NCI-H1436 (cell line): ENCODE measurements at places on chromosomes 4 and X.

DNA sequence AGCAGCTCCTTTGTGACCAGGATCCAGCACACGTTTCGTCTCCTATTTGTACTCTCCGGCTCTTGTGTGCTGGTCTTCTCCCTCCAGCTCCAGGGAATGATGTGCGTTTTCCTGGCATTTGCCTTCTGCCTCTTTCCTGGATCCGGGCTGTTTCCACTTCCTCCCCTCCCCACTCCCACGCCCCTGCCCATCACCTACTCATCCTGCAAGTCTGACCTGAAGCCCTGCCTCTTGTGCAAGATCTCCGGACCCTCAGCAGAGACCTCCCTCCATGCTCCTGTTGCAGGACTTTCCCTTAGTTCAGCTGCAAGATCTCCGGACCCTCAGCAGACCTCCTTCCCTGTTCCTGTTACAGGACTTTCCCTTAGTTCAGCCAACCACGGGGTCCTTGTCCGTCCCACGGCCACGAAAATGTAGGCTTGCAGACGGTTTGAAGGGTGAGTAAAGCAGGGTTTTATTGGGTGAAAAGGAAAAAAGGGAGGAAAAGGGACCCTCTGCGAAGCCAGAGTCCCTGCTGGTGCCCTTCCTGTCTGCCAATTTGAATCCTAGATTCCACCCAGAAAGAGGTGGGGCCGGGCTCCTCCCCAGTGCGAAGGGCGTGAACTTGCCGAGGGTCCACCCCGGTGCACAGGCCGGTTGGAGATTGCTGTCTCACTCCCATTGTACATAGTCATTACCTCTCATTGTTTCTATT lies 74.4 kb upstream of the IRF2 start:
- DNase-seq: no peak

DNA sequence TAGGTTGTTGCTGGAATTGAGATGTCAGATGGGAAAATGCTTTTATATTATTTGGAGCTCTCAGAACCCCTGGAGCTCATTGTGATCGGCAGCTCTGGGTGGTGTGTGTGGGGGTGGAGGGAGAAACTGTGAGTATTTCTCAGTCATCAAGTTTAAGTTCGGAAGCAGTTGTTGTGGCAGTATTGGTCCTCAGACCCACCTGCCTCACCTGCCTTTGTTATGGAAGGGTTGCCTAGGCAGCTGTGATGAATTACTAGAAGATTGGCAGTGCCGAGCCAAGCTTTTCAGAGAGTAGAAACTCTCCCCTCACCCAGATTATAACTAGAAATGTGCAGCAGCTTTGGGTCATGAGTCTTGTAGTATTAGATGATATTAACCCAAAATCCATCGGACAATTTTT lies 9.5 kb downstream of the IGSF1 start:
- DNase-seq: no peak

GRCh38 chr4:87469390-87469789 lies 47.0 kb downstream of the NUDT9 start:
- DNase-seq: no peak

GRCh38 chrX:67922966-67923365 lies 379.1 kb downstream of the AR start:
- no peak for DNase-seq

DNA sequence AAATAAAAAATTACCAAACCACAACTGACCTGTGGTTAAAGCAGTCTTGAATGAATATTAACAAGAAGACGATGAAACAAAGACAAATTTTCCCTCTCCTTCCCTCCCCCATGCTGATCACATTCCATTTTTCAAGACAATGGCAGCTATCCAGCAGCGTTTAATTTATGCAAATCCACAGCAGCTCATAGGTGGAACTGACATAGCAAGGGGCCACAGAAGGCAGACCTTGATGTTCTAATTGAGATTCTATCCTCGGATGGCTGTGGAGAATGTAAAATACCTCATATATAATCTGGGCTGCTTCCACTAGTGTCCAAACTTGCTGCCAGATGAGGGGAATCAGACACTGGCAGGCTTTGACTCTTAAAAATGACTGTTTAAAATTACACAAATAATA lies 211.5 kb downstream of the CHRDL1 start:
- DNase-seq: no peak

GRCh38 chr4:85152480-85152879 lies 186.0 kb upstream of the WDFY3 start:
- DNase-seq: no peak

GRCh38 chr4:142416121-142416520 lies 430.0 kb downstream of the INPP4B start:
- DNase-seq: no peak

GRCh38 chr4:2180410-2180809 lies 61.5 kb downstream of the HAUS3 start:
- no peak for DNase-seq

DNA sequence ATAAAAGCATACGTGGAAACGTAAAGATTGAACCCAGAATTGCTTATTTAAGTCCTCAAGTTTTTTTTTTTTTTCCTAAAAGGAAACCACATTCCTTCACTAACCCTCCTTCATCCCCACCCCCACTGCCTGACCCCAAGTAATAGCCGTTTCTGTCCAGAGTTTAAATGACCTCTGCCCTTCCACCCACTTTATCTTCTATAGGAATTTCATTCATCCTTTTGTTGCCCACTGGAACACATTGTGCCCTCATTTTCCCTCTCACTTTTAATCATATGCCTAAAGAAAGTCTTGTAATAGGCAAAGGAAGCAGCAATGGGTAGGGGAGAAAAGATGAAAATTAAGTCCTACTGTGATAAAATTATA lies 62.7 kb downstream of the SH3RF1 start:
- DNase-seq: no peak

GRCh38 chr4:86961605-86962295 lies 26.9 kb downstream of the AFF1 start:
- peak; percentile 22 for DNase-seq

DNA sequence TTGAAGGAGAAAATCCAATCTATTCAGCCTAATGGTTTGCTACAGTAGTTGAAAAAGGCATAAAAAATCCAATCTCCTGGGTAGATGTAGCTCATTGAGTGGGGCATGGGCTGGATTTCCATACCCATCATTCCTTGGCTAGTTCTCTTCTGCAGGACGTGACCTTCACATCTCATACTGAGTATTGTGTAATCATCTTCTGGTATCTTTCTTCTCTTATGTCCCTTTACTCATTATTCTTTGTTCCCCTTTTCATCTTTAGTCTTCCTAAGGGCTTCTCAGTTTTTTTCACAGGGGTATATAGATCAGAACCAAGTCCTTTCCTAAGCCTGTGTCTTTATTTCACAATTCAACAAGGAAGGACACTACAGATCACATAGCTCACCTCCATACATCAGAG lies 727.6 kb upstream of the MAGEB2 start:
- no peak for DNase-seq

GRCh38 chrX:68988865-68989264 lies 160.0 kb downstream of the EFNB1 start:
- DNase-seq: no peak

DNA sequence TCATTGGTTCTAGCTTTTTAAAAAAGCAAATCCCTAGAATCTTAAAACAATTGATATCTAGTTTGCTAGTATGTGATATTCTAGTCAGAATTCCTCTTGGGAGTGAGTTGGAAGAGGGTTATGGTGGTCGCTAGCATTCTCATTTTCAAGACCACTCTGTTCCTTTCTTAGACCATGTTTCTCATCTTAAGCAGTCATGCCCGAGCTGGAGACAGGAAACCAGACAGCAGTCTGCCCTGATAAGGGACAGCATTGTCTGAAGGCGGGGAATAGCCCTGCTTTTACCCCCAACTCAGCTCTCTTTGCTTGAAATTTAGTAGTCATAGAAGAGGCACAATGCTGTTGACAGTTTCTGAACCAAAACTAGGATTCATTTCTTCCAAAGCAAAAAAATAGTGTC lies 5.2 kb downstream of the KLF3 start:
- no peak for DNase-seq

GRCh38 chrX:101677028-101677427 lies 17.4 kb upstream of the ARMCX2 start:
- no peak for DNase-seq

DNA sequence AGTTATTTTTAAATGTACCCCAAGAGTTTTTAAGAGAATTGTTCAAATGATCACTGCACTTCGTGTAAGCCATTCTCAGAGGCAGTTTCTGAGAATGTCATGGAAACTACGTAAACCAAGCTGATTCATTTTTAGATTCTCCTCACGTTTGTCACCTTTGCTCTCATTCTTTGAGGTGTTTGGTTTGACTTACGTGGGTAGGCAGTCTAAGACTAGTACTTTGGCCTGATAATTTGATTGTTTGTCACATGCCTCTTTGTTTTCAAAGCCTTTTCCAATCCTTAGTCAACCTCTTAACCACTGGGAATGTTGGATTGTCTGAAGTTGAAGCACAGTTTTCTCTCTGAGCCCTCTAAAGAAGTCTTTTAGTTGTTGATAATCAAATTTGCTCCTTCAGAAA lies 10.5 kb downstream of the SEPTIN11 start:
- DNase-seq: no peak

- DNase-seq: no peak
Observed at GRCh38 chrX:113412106-113412505, 571.5 kb upstream of the AMOT start.

GRCh38 chrX:39895218-39896110 lies 202.3 kb downstream of the BCOR start:
- DNase-seq: no peak

DNA sequence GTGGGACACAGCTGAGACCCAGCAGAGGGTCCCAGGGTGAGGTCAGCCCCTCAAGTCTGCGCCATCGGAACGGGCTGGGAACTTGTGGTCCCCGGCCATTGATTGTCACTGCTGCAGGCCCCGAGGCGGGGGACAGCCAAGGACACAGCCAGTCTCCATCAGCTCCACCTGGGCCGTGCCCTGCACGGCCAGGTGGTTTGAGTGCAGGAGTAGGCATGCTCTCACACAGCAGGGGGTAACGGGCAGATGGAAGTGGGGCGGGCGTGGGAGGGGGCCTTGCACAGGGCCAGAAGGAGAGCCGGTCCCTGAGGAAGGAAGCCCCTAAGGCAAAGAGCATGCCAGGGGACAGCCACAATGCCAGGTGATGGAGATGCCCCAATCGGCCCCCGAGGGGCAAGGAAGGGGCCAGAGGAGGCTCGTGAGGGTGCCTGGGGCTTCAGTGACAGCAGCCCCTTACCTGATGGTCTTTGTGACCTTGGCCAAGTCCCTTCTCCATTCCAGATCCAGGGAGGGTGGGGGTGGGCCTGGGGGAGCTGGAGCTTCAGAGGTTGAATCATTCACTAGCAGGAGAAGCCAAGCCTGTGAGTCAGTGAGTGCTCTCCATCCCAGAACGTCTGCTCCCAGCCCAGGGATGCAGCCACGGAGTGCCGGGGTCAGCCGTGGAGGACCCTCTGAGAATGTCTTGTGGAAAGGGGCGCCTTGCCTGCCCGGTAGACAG lies 2.3 kb downstream of the ATP2B3 start:
- DNase-seq: no peak

DNA sequence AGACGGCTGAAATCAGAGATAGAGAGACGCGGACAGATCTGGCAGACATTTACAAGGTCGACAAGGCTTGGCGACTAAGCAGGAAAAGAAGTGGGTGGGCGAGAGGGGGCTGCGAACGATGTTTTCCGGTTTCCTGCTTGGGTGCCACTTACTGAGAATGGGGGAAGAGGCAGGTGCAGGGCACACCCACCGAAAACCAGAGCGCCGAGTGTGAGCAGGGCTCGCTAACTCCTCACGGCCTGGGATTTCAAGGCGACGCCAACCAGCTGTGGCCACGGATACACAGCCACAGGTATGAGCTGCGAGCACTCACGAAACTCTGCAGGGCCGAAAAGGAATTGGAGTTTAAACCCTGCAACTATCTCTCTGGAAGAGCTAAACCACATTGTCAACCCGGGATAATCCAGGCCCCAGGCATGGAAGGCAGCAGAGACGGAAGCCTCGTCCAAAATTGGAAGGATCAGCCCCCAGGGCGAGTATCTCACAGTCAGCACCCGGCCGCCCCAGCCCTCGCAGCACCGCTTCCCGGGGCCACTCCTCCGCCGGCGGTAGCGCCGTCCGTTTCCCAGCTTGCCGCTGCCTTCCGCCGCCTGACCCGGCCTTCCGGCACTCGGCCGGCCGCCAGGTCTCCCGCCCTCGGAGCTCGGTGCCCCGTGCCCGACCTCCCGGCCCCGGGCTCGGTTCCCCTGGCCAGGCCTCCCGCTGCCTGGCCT lies 778 bp downstream of the CASP3 start:
- DNase-seq: no peak

GRCh38 chrX:38895775-38896174 lies 94.5 kb downstream of the MID1IP1 start:
- DNase-seq: no peak

GRCh38 chr4:185134307-185134869 lies 8.7 kb upstream of the SLC25A4 start:
- DNase-seq: peak; percentile 23

- peak; percentile 23 for DNase-seq
Observed at GRCh38 chrX:51893931-51894696, 691 bp downstream of the MAGED1 start.

DNA sequence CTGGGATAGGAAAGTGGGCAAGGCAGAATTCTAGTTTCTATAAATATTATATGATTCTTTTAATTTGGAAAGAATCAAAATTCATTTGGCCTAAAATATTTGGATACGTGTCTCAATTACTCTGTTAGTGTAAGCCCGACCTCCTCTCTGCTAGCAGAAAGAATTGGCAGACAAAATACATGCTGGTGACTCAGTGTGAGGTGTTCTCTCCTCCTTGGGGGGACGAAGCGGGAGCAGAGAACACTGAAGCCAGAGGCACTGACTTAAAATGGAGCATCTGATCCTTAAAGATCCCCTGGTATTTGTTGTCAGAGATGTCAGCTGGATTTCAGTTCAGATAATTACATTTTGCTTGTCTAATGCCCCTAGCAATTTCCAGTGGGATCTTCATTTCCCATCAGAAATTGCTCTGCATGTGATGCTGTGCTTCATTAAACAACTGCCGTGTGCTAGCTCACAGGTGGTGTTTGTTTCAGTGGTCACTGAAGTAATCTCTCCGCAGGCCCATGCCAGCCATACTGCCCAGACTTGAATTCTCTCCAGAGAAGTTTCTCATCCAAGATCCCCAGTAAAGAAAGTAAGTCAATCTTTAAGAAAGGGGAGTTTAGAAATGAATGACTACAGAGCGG lies 188.7 kb upstream of the TLL1 start:
- no peak for DNase-seq

DNA sequence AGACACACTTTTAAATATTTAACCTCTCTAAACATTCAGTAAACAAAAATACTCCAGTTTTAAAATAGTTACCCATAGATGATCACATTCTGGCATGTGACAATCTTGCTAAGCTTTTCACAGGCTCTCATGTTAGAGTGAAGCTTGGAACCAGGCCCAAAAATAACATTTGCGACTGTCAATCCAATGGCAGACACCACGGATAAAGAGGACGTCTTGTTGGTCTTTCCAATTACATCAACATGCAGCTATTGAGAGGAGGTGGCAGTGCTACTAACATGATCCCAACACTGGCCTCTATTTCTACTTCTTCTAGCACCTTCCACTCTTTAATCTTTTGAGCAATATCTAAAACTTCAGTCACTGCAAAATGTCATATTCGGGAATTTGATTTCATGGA lies 970.8 kb upstream of the TENM3 start:
- DNase-seq: no peak

GRCh38 chr4:41414412-41414779 lies 123.6 kb upstream of the LIMCH1 start:
- no peak for DNase-seq
